ENCODE measurements at places on chromosomes 1 and 21. TPM values are rescaled to one million over a fixed set of nuclear protein-coding genes. Genes with fewer than 3 reads are reported as not detected.
A peak's percentile ranks its signal among the peaks of the same experiment; 100 is the strongest.

The CHODL gene
- not detected for total RNA-seq

The NUAK2 gene
- 2.2 TPM for total RNA-seq

The SLC2A5 gene
- not detected for total RNA-seq

The SPRR4 gene
- total RNA-seq = not detected

GRCh38 chr1:235291599-235292091, 36.3 kb downstream of the ARID4B start:
- DNase-seq = no peak

DNA sequence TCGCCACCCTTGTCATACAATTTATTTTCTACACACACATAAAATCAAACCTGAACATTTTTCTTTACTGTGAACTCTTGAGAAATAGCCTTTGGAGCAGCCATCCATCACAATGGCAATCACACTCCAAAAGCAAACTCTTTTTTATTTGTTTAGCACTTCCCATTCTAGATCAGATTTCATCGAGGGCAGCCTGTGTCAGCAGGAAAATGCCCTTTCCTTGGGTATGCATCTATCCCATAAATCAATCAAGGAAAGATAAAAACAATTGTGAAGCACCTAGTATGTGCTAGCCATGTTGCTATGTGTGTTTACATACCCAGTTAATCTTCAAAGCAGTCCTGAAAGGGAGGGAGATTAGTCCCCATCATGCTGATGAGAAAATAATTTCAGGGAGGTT, 484.1 kb upstream of the USP24 start:
- DNase-seq = no peak

- peak; percentile 13 for DNase-seq
These were observed 29.9 kb downstream of the CHML start for GRCh38 chr1:241610056-241610815.

Data from SJCRH30 (cell line).